ENCODE measurements at places on chromosomes 4 and X.

DNA sequence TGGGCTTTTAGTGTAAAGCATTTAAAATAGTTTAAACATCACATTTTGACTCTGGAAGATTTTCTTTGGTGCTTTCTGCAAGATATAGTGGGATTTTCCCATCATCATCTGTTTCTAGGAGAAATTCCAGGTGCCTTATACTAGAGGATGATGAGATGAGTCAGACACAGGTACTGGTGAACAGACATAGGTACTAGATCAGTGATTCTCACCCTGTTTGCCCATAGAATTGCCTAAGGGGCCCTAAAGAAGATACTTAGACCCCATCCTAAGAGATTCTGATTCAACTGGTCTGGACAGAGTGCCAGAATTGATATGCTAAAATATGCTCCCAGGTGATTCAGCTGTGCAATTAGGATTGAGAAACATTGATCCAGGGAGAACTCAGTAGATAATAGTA is 9.7 kb downstream of the TSPAN7 start:
- no peak for DNase-seq

GRCh38 chr4:71025654-71026053 is 32.2 kb downstream of the DCK start:
- DNase-seq = no peak

GRCh38 chr4:116880625-116881024 is 204.8 kb downstream of the TRAM1L1 start:
- DNase-seq = no peak

DNA sequence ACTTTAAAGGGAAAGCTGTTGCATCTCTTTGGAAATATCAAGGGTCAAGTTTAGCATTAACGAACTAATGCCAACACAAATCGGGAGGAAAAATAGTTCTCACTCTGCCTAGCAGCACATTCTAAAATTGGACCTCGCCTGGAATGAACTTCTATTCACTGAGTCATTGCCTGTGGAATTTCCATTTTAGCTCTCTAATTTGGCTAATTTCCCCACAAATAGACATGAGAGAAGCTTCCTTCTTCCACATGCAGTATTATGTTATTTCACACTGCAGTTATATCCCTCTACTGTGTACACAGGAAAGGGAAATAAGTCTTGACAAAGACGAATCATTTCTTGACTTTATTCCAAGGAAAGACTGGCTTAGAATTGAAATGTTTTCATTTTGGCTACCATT is 9.3 kb downstream of the ZXDA start:
- DNase-seq = peak; percentile 8

DNA sequence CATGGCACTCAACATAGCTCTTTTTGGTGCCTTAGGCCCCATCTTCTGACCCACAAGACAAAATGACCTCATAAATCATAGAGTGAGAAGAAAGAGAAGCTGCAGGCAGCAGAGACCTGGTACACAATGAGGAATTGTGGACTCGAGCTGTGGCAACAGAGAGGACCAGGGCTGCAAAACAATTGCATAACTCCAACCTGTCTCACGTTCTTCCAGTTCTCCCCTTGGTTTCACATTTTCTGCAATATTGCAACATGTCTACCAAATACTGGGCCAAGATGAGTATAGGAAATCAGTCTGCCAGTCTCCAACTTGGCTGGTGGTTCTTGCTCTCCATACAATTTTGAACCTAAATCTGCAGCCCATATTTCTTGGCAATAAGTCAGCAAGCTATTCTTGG is 105.3 kb downstream of the KDR start:
- DNase-seq = no peak

GRCh38 chr4:122758033-122758432 is 25.5 kb downstream of the BBS12 start:
- DNase-seq = no peak

DNA sequence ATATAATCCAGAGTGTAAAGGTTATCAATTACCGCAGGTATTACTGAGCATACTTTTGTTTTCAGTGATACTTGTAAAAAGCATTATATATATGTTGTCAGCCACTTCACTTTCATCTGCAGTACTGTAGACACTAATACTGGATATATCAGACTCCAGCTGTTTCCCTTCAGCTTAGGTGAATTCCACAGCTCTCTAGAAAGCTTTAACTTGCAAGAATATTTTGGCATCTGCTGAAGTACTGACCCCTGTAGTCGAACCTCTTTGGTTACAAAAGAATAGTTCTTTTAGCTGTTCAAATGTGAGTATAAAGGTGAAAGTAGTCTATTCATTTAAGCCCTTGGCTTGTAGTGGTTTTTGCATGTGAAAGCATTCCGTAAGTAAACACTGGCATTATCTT is 1222.7 kb upstream of the TENM3 start:
- DNase-seq = no peak

GRCh38 chr4:107747748-107748486 is 27.9 kb upstream of the PAPSS1 start:
- DNase-seq = no peak

GRCh38 chr4:98448908-98449307 is 187.7 kb downstream of the RAP1GDS1 start:
- DNase-seq = no peak

DNA sequence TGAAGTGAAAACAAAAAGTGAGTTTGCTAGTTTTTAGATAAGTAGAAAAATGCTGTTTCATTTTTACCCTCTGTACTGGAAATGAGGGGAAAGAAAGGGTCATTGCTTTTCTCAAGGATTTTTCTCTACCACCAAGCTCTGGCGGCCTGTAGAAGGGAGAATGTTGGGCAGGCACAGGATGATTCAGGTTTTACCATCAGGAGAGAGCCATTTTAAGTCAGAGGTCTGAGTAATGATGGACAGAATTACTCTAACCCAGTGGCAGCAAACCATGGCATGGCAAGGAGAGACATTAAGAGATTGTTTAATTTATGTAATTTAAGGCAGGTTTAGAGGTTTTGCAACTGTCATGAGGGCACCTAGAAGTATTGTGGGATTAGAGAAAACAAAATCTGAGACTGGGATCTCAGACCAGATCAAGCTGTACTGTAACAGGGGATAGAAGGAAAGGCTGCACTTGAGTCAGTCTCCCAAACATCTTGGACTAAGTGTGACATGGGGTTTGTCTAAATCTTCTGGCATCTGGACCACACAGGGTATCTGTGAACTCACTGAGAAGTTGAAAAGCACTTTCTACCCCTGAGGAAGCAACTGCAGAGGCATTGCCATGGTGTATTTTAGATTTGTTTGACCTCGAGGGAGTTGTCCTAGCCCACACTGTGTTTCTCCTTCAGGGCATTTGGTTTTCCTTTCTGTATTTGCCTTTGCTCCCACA is 81.6 kb downstream of the BANK1 start:
- DNase-seq = no peak
